Activated T-cell treated with anti-CD3 and anti-CD28 coated beads, Interleukin-2, amount 50 U/mL, for 72 hours (primary cell): ENCODE measurements at places on chromosomes 13 and 19.

DNA sequence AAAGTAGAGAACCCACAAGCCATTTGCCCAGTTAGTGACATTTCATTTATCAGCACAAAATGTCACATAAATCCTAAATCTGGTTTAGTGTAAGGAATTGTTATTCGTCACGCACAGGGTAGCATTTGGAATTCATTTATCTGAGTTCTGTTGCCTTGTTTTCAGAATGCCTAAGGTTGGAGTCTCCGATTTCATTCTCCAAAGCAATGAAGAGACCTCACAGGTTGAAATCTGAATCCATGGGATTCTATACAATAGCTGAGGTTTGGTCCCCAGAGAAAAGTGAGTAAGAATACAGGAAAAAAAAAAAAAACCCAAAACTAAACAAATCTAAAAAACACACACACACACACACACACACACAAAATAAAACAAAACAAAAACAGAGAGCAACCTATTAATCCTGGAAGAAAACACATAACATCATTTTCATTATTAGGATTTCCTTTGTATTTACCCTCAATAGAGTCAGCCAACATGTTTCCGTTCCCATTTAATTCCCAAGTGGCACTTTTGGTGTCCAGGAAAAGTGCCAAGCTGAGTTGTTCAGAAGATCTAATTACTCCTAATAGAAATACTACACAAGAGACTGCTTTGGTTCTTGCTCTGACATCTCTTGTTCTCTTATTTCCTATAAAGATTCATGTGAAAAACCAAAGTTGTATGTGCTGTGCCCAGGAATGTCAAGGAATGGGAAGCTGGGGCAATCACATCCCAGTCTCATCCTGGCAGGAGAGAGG lies 36.2 kb upstream of the LRCH1 start:
- H3K27ac ChIP-seq, result no peak overlapping the region
- H3K27me3 ChIP-seq, result peaks cover 7% of the 10 kb centered on the region
- no peak overlapping the region for H3K4me3 ChIP-seq
- H3K36me3 ChIP-seq, result no peaks in the 10 kb centered on the region
- no peak for DNase-seq
- H3K4me1 ChIP-seq, result peaks cover 6% of the 10 kb centered on the region

GRCh38 chr19:48755084-48755641 lies at the start of gene FGF21:
TSS of gene FGF21 (plus strand) at chr19:48755524. CDS start at chr19:48756237, 713 bp downstream.
- no peak within 1 kb of the TSS for H3K4me3 ChIP-seq
- H3K36me3 ChIP-seq, result no peaks in the 10 kb centered on the region
- H3K27ac ChIP-seq, result no peak within 1 kb of the TSS
- peaks cover 20% of the 10 kb centered on the region for H3K4me1 ChIP-seq
- peaks cover 31% of the 10 kb centered on the region for H3K27me3 ChIP-seq

DNA sequence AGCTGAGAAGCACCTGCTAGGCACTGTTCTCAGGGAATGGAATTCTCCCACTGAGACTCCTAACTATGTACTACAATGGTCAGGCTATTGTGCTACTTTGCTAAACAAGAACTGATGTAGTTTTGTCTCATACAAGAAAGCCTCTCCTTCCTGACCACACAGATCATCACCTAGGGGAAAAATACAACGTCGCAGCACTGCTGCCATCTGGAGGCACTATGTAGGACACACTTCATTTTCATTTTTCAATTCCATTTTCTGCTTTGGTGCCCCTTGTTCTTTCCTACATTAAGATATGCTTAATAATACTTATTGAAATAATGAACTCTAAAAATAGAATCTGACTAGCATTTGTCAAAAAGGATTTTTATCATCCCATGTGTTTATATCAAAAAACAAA lies 21.1 kb downstream of the PROSER1 start:
- no peak overlapping the region for H3K4me3 ChIP-seq
- H3K4me1 ChIP-seq, result no peaks in the 10 kb centered on the region
- DNase-seq, result peak; percentile 6
- H3K27ac ChIP-seq, result no peak overlapping the region
- H3K27me3 ChIP-seq, result no peaks in the 10 kb centered on the region

DNA sequence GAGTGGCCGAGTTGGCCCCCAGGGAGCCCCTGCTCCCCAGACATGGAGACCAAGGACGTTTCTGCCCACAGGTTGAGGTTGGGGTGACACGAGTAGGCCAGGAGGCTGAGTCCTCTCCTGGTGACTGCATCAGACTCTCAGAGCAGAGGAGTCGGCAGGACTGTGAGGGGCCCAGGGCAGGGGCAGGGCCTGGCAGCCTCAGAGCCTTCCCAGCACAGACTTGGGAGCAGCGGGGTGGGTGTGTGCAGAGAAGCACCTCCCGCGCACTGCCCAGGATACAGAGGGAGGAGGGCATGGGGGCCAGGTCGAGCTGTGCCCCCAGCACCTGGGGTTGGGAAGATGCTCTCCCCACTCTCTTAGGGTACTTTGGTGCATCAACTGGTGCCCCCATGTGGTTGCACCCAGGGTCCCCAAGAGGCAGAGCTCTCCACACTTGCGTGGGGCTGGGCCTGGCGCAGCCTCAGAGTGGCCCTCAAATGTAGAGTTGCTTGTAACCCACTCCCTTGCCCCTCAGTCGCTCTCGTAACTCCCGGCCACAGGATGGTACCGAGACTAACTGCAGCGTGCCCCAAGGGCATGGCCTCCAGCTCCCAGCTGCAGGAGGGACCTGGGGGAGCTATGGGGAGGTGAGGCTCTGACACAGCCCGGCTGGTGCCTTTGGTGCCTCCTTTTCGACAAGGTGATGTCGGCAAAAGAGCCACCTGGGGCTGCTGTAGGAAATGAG lies 15.9 kb downstream of the TSSK6 start:
- no peak for DNase-seq
- no peaks in the 10 kb centered on the region for H3K4me1 ChIP-seq
- peaks cover 4% of the 10 kb centered on the region for H3K36me3 ChIP-seq
- no peak overlapping the region for H3K4me3 ChIP-seq
- no peak overlapping the region for H3K27ac ChIP-seq

DNA sequence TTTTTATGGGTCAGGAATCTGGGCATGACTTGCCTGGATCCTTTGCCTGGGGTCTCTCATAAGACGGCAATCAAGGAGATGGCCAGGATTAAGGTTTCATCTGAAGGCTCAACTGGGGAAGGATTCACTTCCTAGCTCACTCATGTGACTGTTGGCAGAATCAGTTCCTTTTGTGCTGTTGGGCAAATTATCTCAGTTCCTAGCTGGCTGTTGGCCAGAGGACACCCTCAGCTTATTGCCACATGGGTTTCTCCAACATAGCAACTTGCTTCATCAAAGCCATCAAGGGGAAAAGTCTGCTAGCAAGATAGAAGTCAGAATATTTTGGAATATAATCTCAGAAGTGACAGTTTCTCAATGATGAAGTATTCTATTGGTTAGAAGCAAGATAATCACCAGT lies 12.2 kb upstream of the EVI5L start:
- no peak overlapping the region for H3K4me3 ChIP-seq
- no peak for DNase-seq
- peaks cover 71% of the 10 kb centered on the region for H3K27me3 ChIP-seq
- peaks cover 20% of the 10 kb centered on the region for H3K36me3 ChIP-seq
- H3K4me1 ChIP-seq, result peaks cover 22% of the 10 kb centered on the region
